Sigmoid colon (tissue), 7 donors: ENCODE measurements at places on chromosomes 4 and X. TPM values are rescaled to one million over a fixed set of nuclear protein-coding genes. Genes with fewer than 3 reads are reported as not detected.

GRCh38 chr4:185738820-185739219, 73.2 kb downstream of the SORBS2 start:
- H3K4me1 ChIP-seq = peaks cover 84% of the 10 kb centered on the region
- no peak for DNase-seq
- H3K27ac ChIP-seq = peak overlapping the region; percentile 85
- no peak overlapping the region for H3K4me3 ChIP-seq
- no peaks in the 10 kb centered on the region for H3K27me3 ChIP-seq

- H3K4me1 ChIP-seq = peaks cover 8% of the 10 kb centered on the region
- H3K27me3 ChIP-seq = no peaks in the 10 kb centered on the region
- no peaks in the 10 kb centered on the region for H3K36me3 ChIP-seq
- DNase-seq = no peak
These were observed 46.7 kb downstream of the C4orf46 start for GRCh38 chr4:158624889-158625478.

GRCh38 chr4:1030031-1030430, 18.6 kb downstream of the FGFRL1 start:
- H3K27ac ChIP-seq = no peak overlapping the region
- no peak overlapping the region for H3K4me3 ChIP-seq
- peaks cover 12% of the 10 kb centered on the region for H3K4me1 ChIP-seq
- no peaks in the 10 kb centered on the region for H3K36me3 ChIP-seq
- H3K27me3 ChIP-seq = no peaks in the 10 kb centered on the region

FOXO4 gene
- 27.2 TPM for total RNA-seq

LRAT gene
- 1.8 TPM for total RNA-seq

GRCh38 chr4:186012071-186012470, 56.9 kb upstream of the TLR3 start:
- no peaks in the 10 kb centered on the region for H3K4me1 ChIP-seq
- no peaks in the 10 kb centered on the region for H3K36me3 ChIP-seq
- no peak overlapping the region for H3K27ac ChIP-seq
- no peak overlapping the region for H3K4me3 ChIP-seq

- H3K36me3 ChIP-seq = no peaks in the 10 kb centered on the region
- no peak overlapping the region for H3K4me3 ChIP-seq
- H3K27me3 ChIP-seq = no peaks in the 10 kb centered on the region
- H3K4me1 ChIP-seq = peaks cover 24% of the 10 kb centered on the region
These were observed 324.9 kb downstream of the PPP3CA start for GRCh38 chr4:101022151-101023024.

GRCh38 chrX:53456254-53456653, 22.1 kb upstream of the HSD17B10 start:
- DNase-seq = no peak
- no peak overlapping the region for H3K4me3 ChIP-seq
- no peaks in the 10 kb centered on the region for H3K36me3 ChIP-seq
- no peak overlapping the region for H3K27ac ChIP-seq

- H3K4me1 ChIP-seq = no peaks in the 10 kb centered on the region
- no peaks in the 10 kb centered on the region for H3K27me3 ChIP-seq
- H3K27ac ChIP-seq = no peak overlapping the region
These were observed 68.4 kb upstream of the BMP2K start for GRCh38 chr4:78707793-78708192.

GRCh38 chr4:106987311-106987710, 48.8 kb downstream of the DKK2 start:
- H3K27ac ChIP-seq = no peak overlapping the region
- H3K36me3 ChIP-seq = no peaks in the 10 kb centered on the region
- no peak overlapping the region for H3K4me3 ChIP-seq
- H3K27me3 ChIP-seq = no peaks in the 10 kb centered on the region

DNA sequence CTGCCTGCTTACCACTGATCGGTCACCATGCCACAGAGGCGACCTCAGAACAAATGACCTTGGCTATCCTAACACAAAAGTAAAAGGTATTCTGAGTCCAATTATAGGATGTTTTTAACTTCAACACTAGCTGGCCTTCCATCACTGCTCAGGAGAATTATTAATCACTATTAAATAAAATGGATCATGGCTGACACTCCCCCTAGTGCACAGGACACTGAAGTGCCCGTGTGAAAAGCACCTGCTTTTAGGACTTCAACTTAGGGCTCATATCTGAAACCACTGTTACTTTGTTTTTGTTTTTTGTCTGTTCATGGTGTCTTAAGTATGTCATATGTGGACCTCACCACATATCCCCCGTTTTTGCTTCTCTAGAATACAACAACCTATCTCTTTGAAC, 33.9 kb downstream of the STX18 start:
- no peaks in the 10 kb centered on the region for H3K36me3 ChIP-seq
- no peaks in the 10 kb centered on the region for H3K4me1 ChIP-seq
- H3K27ac ChIP-seq = peak overlapping the region; percentile 75
- no peak overlapping the region for H3K4me3 ChIP-seq

DNA sequence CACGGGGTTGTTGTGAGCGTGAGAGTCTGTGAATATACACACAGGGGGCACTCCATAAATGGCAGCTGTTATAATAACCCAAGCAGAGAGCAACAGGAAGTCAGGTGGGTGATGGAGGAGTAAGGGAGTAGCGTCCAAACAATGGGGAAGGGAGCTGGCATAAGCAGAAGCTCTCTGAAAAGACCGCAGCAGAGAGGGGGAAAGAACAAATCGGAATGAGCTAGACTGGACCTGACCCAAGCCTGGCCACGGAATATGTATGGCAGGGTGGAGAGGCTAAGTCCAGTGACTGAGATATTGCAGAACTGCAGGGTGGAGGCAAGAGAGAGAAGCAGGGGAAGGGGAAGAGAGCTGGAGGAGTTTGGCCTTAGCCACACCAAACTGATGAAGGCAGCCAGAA, 6.5 kb upstream of the GJB1 start:
- H3K4me3 ChIP-seq = no peak overlapping the region
- H3K27ac ChIP-seq = no peak overlapping the region
- H3K27me3 ChIP-seq = no peaks in the 10 kb centered on the region

DNA sequence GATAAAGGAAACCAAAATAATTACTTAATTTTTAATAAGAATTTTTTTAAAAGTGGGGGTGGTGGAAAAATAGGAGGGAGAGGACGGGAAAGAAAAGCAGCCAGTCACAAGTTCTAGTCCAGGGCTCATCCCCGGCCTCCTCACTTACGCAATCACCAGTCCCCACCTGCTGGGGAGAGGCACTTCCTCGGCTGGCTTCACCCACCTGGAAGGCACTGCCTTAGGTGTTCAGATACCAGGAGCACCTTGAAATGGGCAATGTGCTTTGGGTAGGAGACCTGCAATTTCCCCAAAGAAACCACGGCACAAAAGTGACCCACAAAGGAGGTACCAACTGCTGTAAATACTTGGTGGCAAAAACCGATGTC, 23.8 kb downstream of the AFAP1 start:
- H3K4me1 ChIP-seq = no peaks in the 10 kb centered on the region
- no peak overlapping the region for H3K27ac ChIP-seq
- no peak for DNase-seq
- no peaks in the 10 kb centered on the region for H3K36me3 ChIP-seq

CXCR3 gene
- not detected for total RNA-seq

SMIM10 gene
- 11.3 TPM for total RNA-seq

- H3K36me3 ChIP-seq = no peaks in the 10 kb centered on the region
- H3K4me3 ChIP-seq = no peak overlapping the region
- no peaks in the 10 kb centered on the region for H3K27me3 ChIP-seq
- H3K4me1 ChIP-seq = no peaks in the 10 kb centered on the region
- no peak for DNase-seq
These were observed 247.6 kb upstream of the RPS6KA3 start for GRCh38 chrX:20514358-20514757.

GRCh38 chr4:170990989-170991589, 822.1 kb upstream of the GALNTL6 start:
- no peaks in the 10 kb centered on the region for H3K4me1 ChIP-seq
- DNase-seq = no peak
- H3K4me3 ChIP-seq = no peak overlapping the region
- H3K27ac ChIP-seq = no peak overlapping the region
- no peaks in the 10 kb centered on the region for H3K27me3 ChIP-seq

DNA sequence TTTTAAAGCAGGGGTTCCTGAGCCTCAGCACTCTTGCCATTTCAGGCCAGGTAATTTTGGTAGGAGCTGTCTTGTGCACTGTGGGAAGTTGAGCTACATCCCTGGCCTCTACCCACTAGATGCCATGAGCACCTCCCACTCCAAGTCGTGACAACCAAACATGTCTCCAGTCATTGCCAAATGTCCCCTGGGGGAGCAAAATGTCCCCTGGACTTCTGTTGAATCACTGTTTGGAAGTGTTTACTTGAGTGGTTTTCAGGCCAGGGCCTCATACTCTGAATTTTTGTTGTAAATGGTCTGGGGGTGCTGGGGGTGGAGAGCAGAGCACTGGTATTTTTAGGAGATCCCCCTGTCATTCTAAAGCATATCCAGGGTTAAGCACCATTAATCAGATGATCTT, 3.2 kb downstream of the PDK3 start:
- peak overlapping the region; percentile 42 for H3K27ac ChIP-seq
- H3K36me3 ChIP-seq = no peaks in the 10 kb centered on the region
- H3K4me3 ChIP-seq = no peak overlapping the region
- no peaks in the 10 kb centered on the region for H3K4me1 ChIP-seq
- no peaks in the 10 kb centered on the region for H3K27me3 ChIP-seq
- no peak for DNase-seq

- H3K4me1 ChIP-seq = no peaks in the 10 kb centered on the region
- H3K36me3 ChIP-seq = no peaks in the 10 kb centered on the region
- DNase-seq = no peak
- no peak overlapping the region for H3K4me3 ChIP-seq
- no peak overlapping the region for H3K27ac ChIP-seq
These were observed 53.5 kb upstream of the FAM9B start for GRCh38 chrX:9087271-9088040.

DNA sequence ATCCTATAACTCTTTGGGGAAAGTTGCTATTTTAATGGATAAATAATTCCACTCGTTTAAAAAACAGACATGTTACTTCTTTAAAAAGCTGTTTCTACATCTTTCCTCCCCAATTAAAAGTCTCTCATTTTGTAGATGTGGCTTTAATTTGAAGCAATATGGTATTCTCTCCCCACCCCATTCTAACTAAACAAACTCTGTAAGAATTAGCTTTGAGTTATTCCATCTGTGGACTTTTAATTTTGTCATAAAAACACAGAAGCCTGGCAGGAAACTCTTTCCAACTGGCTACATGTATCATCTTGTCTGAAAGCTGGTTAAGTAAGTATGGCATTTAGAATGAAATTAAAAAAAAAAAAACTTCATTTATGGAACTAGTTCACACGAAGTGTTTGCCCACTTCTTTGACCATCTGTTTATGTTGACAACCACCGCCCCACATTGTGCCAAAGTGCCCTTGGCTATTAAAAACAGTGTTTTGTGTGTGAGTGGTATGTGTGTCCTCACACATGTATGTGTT, 140.3 kb downstream of the NAA11 start:
- H3K36me3 ChIP-seq = no peaks in the 10 kb centered on the region
- H3K27me3 ChIP-seq = no peaks in the 10 kb centered on the region
- no peaks in the 10 kb centered on the region for H3K4me1 ChIP-seq
- H3K27ac ChIP-seq = no peak overlapping the region
- no peak for DNase-seq

GRCh38 chr4:123246085-123246484, 150.5 kb upstream of the SPRY1 start:
- H3K27ac ChIP-seq = no peak overlapping the region
- H3K36me3 ChIP-seq = no peaks in the 10 kb centered on the region
- peaks cover 53% of the 10 kb centered on the region for H3K4me1 ChIP-seq
- DNase-seq = no peak
- no peaks in the 10 kb centered on the region for H3K27me3 ChIP-seq
- H3K4me3 ChIP-seq = no peak overlapping the region

DNA sequence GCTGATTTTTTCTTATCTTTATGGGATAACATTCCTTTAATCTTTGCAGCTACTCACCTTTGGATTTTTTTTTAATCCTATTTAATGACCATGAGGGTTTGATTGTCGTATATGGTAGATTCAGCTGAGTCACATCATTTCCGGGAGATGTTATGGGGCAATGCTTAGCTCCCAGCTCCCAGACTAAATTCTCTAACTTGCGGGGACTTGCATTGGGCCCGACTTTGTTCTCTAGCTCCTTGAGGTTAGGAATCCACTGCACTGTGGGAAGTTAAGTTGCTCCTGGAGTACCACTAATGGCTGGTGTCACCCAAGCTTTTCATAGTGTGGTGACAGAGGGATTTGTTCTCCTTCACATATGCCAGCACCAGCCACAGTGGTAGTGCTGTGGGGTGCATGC, 287.4 kb downstream of the TECRL start:
- no peak for DNase-seq
- H3K36me3 ChIP-seq = no peaks in the 10 kb centered on the region
- H3K4me1 ChIP-seq = no peaks in the 10 kb centered on the region
- no peak overlapping the region for H3K4me3 ChIP-seq

DNA sequence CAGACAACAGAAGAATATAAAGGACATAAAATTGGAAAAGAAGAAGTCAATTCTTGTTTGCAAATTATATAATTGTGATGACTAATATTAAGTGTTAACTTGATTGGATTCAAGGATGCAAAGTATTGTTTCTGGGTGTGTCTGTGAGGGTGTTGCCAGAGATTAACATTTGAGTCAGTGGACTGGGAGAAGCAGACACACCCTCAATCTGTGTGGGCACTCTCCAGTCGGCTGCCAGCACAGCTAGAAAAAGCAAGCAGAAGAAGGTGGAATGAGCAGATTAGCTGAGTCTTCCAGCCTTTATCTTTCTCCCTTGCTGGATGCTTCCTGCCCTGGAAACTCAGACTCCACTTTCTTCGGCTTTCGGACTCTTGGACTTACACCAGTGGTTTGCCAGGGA, 51.7 kb downstream of the UBE2NL start:
- H3K36me3 ChIP-seq = no peaks in the 10 kb centered on the region
- H3K4me1 ChIP-seq = no peaks in the 10 kb centered on the region
- no peak for DNase-seq
- no peaks in the 10 kb centered on the region for H3K27me3 ChIP-seq

- H3K27me3 ChIP-seq = no peaks in the 10 kb centered on the region
- no peak overlapping the region for H3K4me3 ChIP-seq
These were observed 521.9 kb downstream of the FAT4 start for GRCh38 chr4:125836597-125837195.
